GM12892 (cell line): ENCODE measurements at places on chromosomes 5 and 9.

- DNase-seq, result no peak
These were observed 6.4 kb downstream of the TMC1 start for GRCh38 chr9:72527801-72528195.

GRCh38 chr9:130981002-130981755 lies 27.8 kb upstream of the LAMC3 start:
- DNase-seq, result no peak

DNA sequence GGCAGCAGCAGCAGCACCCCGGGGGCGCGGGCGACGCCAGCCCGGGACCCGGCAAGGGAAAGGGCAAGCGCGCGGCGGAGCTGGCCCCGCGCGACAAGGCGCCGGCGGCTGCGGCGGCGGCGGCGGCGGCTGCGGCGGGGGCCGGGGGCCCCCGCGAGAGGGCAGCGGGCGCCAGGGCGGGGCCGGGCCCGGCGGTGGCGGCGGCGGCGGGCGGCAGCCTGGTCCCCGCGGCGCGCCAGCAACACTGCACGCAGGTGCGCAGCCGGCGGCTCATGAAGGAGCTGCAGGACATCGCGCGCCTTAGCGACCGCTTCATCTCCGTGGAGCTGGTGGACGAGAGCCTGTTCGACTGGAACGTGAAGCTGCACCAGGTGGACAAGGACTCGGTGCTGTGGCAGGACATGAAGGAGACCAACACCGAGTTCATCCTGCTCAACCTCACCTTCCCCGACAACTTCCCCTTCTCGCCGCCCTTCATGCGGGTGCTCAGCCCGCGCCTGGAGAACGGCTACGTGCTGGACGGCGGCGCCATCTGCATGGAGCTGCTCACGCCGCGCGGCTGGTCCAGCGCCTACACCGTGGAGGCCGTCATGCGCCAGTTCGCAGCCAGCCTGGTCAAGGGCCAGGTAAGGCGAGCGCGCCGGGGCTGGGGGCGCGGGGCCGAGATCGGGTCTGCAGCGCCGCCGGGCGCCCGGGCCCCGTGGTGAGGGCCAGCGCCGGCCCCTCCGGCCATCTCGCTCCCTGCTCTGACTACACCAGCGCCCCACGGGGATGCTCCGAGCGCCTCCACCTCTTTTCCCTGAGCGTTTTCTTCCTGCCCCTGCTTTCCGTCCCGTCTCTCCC lies at the start of gene UBE2QL1:
Gene UBE2QL1, plus strand, starts transcription at position 238 of the 843 bp plus-strand sequence. Its CDS starts 35 bp downstream, at position 273.
- DNase-seq, result peak; percentile 34

DNA sequence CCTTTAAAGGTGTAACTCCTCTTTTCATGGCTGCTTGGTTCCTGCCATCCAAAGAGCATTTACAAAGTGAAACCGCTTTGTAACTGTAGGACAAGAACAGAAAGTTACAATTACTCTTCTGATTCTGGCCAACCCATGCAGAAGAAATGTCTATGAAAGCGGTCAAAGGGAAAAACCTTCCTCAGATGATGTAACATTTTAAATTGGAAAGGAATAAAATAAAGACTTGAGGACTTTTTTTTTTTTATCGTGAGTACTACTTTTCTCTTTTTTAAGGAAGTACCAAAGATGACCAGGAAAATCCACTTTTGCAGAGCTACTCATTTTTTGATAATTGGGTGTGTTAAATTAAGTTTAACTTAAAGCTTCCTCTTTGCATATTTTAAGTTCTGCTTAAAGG lies 13.0 kb upstream of the C9orf72 start:
- no peak for DNase-seq

DNA sequence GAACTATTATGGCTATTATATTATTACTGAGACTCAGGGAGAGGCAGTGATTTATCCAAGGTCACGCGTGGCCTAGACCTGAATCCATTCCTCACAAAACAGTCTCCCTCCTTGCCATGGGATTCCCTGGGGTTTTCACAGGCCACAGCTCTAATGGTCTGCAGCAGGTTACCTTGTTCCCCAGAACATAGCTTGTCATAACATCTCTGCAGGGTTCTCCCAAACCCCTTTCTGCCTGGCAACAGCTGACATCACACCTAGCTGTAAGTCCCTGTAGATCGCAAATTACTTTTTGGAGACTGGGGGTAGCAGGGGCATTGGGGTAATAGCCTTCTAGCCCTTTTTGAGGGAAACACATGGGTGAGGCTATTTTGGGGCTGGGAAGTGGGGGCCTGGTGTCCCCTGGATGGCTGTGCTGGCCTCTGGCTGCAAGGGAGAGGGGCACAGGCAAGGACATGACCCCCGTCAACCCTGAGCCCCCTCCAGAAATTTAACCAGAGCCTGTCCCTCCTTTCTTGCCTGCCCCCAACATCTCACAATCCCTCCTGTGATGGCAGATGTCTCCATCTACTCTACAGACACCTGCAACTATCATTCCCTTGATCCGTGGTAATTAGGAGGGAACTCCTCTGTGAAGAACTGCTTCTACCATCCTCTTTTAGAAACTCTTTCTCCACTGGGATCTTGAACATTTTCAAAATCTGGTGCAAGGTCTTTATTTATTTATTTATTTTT lies 1.3 kb downstream of the CD74 start:
- DNase-seq, result no peak

- DNase-seq, result no peak
These were observed 19.7 kb downstream of the ANP32B start for GRCh38 chr9:98002808-98003207.

DNA sequence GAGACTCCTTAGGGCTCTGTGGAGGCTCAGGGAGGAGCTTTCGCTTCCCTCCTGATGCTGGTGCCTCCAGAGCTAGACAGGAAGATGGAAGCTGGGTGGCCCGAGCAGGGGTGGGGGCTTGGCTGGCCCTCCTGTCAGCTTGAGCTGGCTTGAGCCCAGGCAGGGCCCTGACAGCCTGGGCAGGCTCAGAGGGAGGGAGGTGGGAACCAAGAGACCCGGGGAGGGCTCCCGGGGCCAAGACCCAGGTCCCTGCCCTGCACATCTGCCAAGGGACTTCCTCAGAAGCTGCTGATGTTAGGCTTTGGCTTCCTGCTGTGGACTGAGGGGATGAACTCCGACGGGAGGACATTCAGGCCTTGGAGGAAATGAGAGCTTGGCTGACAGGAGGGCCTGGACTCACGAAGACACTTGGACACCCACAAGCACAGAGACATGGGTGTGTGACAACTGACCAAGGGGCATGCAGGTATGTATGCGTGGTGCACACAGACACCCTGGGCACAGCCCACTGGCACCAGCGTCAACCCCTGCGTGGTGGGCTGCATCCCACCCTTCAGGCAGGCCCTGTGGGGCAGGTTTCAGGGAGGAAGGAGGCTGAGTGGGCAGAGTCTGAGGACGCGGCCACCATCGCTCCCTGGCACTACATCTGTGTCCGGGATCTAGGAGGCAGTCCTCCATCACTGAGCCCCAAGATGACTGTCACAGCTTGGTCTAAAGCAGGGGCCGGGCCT lies 1.7 kb upstream of the LTC4S start:
- DNase-seq, result no peak

GRCh38 chr9:92558612-92559374 lies 23.0 kb upstream of the ECM2 start:
- no peak for DNase-seq

GRCh38 chr5:81428446-81428845 lies 34.5 kb upstream of the ACOT12 start:
- no peak for DNase-seq

DNA sequence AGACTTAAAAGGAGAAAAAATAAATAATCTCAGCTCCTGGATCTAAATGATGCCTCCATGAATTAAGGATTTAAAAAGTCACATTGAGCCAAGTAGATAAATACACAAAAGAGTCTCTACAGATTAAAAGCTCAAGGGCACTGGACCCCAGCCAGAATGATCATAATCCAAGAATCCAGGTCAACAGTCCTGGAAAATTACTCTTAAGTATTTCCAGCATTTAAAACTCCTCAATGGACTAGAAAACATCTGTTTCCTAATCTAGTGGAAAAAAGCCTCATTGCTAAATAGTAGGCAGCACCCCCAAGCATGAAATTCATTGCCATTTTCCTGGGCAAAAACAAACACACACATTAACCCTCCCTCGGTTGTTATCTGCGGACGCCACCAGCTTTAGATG lies 96.8 kb downstream of the FRMD3 start:
- no peak for DNase-seq

- DNase-seq, result no peak
These were observed 11.0 kb upstream of the SH3RF2 start for GRCh38 chr5:145925353-145925752.

- no peak for DNase-seq
These were observed 82.8 kb upstream of the TLX3 start for GRCh38 chr5:171226096-171226754.

- no peak for DNase-seq
These were observed 60.8 kb upstream of the ARRDC3 start for GRCh38 chr5:91443761-91444467.

- no peak for DNase-seq
These were observed 72.6 kb downstream of the TJP2 start for GRCh38 chr9:69246629-69247028.

DNA sequence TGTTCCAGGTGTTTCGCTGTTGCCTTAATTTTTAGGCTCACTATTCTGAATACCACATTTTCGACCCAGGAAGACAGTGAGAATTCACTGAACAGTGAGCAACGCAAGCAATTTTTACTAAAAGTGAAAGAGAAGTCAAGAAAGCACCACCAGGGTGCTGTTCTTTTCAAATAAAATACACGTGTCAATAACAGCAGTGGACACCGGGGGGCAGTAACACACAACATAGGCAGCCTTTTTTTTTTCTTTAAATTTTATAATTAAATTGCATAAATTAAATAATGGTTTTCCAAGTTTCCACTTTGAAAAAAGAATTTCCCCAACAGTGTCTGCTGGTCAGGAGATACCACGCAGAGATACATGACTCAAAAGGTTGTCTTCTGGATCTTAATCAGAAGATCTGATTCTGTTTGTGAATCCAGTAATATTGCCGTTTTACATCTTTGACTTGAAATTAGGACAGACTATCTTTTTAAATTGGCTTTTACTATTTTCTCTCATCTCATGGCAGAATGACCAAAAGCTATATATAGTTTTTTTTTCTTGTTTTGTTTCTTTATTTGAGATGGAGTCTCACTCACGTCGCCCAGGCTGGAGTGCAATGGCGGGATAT lies 47.1 kb upstream of the SH3GL2 start:
- no peak for DNase-seq

- peak; percentile 32 for DNase-seq
These were observed 270.1 kb downstream of the HSPA4 start for GRCh38 chr5:133321833-133322420.

GRCh38 chr5:167777746-167778145 lies 513.7 kb upstream of the WWC1 start:
- DNase-seq, result no peak
